ENCODE measurements at places on chromosomes 2 and 18. TPM values are rescaled to one million over a fixed set of nuclear protein-coding genes. Genes with fewer than 3 reads are reported as not detected.

- no peak for DNase-seq
Observed at GRCh38 chr2:154394600-154394999, 303.9 kb upstream of the KCNJ3 start.

The DTNA gene
- total RNA-seq = 115 TPM

DNA sequence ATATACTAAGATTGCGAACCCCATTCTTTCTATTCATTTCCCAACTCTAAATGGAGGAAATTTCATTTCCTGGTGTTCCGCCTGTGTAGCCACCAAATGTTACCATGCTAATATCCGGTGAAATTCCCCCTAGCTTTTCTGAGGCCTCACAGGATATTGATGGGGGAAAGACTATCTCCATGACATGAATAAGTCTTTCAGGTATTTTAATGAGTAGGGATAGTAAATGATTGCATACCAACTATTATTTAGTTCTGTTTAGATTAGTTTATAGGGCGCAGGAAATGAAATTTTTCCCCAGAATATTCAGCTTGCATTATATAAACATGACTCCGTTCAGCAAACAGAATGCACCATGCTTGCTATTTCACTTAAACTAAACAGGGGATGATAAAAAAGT lies 55.4 kb downstream of the COL5A2 start:
- DNase-seq = no peak

- no peak for DNase-seq
Observed at GRCh38 chr2:138632066-138632620, 130.6 kb downstream of the SPOPL start.

- no peak for DNase-seq
Observed at GRCh38 chr2:224202281-224202865, 163.3 kb upstream of the SERPINE2 start.

DNA sequence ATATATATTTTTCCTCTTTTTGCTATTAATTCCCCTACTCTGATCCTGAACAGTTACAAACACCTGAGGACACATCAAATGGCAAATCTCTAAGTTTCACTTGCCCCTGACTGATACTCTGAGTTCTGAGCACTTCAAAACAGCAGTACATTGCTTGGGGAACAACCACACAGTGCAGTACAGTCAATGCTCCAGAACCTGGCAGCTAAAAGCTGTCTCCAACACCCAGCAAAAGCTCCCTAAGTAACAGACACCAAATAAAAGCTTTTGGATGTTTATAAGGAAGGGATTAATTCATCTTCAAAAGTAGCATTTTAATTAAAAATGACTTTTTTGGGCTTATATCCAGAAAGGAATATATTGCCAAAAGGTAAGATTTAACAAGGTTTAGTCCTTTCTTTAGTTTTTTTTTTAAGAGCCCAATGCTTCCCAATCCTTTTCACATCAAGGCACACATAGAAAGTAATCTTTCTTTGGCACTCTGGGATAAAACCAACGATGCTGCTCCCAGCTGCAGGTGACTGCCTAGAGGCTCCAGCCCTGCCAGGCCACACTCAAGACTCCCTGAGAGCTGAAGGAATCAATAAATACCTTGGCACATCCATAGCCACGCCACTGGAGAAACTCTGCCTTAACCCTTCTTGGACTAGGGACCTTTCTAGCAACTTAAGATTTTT lies 164.9 kb upstream of the ZFP36L2 start:
- no peak for DNase-seq

- no peak for DNase-seq
Observed at GRCh38 chr2:17615147-17615546, 74.7 kb downstream of the VSNL1 start.

GRCh38 chr2:226802573-226802972 lies 3.0 kb upstream of the IRS1 start:
- DNase-seq = no peak

- no peak for DNase-seq
Observed at GRCh38 chr18:2547477-2548087, 23.7 kb downstream of the METTL4 start.

GRCh38 chr2:109059474-109060165 lies 69.4 kb upstream of the SH3RF3 start:
- no peak for DNase-seq

DNA sequence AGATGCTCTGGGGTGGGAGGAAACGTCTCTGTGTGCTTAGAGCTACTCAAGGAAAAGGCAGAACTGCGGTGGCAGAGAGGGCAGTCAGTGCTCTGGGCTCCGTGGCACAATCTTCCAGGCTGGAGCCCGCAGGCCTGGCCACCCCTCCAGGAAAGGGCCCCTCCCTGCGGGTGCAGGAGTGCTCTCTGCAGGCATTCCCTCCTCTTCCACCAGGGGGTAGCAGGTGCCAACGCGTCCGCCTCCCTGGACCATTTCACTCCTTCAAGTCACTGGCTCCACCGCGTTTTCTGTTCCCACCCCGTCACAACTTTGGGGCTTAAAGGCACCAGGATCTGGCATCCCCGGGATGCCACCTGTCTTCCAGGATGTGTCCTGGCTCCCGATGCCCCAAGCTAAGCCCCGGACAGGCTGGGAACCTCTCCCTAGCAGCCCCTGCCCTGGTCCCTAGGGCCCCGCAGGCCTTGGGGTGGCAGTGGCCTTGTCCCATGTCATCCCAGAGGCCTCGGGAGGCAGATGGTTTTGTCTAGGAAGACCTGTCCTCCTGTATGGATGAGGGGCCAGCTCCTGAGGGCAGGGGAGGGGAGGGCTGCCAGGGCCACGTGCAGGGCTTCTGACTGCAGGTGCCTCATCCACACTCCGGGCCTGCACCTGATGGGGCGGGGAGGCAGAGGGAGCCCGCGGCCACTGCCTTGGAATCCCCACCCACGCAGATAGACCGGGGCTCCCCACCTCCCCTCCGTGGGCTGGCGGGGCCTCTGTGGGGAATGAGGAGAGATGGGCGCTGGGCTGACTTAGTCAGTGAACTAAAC lies 26.4 kb downstream of the KCNIP3 start:
- no peak for DNase-seq
